ENCODE measurements at places on chromosomes 2 and 18. TPM values are rescaled to one million over a fixed set of nuclear protein-coding genes. Genes with fewer than 3 reads are reported as not detected.
A peak's percentile ranks its signal among the peaks of the same experiment; 100 is the strongest.

Gene MLPH
- not detected for total RNA-seq

Gene APLF
- 3.1 TPM for total RNA-seq

Gene PLCD4
- total RNA-seq, result 0.78 TPM

Gene POTEI
- not detected for total RNA-seq

Gene ID2
- total RNA-seq, result 182 TPM

Gene ZC3H6
- total RNA-seq, result 15.0 TPM

Gene TNS1
- 0.97 TPM for total RNA-seq

Gene GPR55
- total RNA-seq, result 1.6 TPM

Gene KCMF1
- 94.1 TPM for total RNA-seq

Gene MIB1
- total RNA-seq, result 40.8 TPM

Gene OSR1
- not detected for total RNA-seq

- DNase-seq, result no peak
Measured at GRCh38 chr2:195407783-195408182, 249.2 kb upstream of the SLC39A10 start.

DNA sequence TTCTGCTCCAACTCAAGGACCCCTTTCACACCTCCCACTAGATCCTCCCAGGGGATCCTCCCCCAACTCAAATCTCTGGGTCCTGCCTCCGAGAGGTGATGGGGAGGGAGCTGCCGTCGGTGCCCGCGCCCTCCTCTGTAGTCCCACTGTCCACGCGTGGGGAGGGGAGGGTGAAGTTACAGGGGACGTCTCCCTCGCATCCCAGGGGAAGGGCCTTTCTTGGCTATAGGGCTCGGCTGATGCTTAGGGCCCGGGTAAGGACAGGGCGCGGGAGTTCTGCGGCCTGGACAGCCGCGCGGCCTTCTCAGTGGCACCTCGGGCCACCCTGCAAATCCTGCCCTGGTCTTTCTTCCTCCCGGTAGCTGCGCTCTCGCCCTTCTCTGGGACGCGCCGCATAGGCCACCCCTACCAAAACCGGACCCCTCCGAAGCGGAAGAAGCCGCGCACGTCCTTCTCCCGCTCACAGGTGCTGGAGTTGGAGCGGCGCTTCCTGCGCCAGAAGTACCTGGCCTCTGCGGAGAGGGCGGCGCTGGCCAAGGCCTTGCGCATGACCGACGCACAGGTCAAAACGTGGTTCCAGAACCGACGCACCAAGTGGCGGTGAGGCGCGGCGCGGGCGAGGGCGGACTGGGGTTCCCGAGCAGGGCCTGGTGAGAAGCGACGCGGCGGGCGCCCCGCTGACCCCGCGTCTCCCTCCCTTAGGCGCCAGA, 1.2 kb downstream of the TLX2 start:
- no peak for DNase-seq

- no peak for DNase-seq
Measured at GRCh38 chr2:226553333-226553732, 246.3 kb downstream of the IRS1 start.

- no peak for DNase-seq
Measured at GRCh38 chr2:196329959-196330358, 158.6 kb upstream of the STK17B start.

DNA sequence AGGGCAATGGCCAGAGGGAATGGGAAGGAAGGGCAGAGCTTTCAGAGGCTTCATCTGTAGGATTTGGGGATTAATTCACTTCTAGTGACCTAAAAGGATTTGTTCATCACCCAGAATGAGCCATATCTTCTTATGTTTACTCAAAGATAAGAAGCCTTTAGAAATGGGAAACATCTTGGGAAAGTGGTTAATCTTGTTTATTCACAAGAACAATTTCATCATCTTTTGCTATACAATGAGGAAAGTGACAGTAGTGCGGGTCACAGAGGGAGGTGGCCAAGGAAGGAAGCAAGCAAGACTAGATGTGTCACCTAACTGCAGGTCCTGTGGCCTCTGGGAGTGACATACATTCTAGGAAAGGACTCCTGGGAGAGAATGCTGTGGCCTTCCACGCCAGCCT, 140.4 kb upstream of the ALPP start:
- peak; percentile 24 for DNase-seq

GRCh38 chr18:12238826-12239225, 15.3 kb upstream of the CIDEA start:
- no peak for DNase-seq

- no peak for DNase-seq
Measured at GRCh38 chr2:101496279-101496678, 21.4 kb upstream of the RFX8 start.

GRCh38 chr2:183079139-183079775, 710 bp downstream of the DUSP19 start:
- DNase-seq, result no peak

DNA sequence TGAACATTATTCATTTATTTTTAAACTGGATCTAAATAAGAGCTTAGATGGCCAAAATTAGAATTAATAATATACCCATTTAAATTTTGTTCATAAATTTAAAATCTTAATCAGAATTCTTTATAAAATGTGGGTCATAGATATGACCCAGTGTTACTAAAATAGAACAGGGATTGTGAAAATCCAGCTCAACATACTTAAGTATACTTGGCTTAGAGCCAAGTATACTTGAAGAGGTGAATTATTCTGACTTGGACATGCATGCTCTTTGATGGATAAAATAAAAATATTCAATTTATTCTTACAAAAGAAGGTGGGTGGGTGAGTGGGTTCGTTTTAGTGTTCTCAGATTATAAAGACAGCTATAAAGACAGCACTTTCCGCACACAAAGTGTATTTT, 70.7 kb downstream of the SPOPL start:
- DNase-seq, result no peak

- no peak for DNase-seq
Measured at GRCh38 chr2:54477896-54478295, 21.8 kb downstream of the SPTBN1 start.

DNA sequence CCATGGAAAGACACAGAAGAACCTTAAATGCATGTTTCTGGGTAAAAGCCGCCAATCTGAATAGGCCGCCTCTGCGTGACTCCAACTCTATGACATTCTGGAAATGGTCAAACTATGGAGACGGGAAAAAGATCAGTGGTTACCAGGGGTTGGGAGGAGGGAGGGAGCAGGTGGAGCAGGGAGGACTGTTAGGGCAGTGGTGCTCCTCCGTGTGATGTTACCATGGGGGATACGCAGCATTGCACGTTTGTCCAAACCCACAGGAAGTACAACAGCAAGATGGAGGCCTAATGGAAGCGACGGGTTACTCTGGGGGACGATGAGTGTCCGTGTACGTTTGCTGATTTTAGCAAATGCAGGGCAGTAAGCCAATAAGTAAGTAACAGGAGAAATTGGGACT, 17.2 kb downstream of the TMEM18 start:
- DNase-seq, result no peak

GRCh38 chr2:234483568-234484251, 13.2 kb downstream of the ARL4C start:
- DNase-seq, result peak; percentile 90

- DNase-seq, result no peak
Measured at GRCh38 chr2:86480105-86480504, 38.9 kb downstream of the KDM3A start.

- DNase-seq, result no peak
Measured at GRCh38 chr2:204110751-204111516, 174.4 kb downstream of the ICOS start.

DNA sequence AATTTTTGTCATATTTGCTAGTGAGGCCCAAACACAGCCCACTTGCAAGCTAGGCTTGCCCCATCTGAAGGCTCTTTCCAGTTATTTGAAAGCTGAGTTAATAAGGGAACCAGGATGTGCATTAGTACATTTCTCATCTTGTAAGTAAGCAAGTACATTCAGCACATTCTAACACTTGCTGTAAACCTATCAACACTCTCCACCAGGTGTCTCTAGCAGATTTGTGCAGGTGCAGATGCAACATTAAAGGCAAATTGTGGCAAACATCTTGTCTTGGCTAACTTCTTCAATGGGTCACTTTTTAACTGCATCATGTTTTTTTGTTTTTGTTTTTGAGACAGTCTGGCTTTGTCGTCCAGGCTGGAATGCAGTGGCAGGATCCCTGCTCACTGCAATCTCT, 25.3 kb upstream of the MFSD6 start:
- DNase-seq, result no peak

DNA sequence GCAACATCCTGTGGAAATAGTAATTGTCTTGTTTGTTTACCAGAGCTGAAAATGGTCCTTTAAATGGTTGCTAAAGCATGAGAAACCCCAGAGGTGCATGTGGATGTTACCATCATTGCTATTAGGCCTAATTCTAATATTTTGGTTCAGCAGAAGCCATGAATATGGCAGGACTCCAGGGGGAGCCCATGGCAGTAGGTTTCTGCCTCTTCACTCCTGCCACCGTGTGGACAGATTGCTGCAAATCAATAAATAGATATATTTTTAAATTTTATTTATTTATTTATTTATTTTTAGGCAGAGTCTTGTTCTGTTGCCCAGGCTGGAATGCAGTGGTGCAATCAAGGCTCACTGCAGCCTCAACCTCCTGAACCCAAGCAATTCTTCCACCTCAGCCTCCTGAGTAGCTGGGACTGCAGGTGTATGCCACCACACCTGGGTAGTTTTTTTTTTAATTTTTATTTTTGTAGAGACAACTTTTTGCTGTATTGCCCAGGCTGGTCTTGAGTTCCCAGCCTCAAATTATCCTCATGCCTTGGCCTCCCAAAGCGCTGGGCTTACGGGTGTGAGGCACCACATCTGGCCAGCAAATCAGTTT, 54.9 kb upstream of the CAPN13 start:
- peak; percentile 45 for DNase-seq

GRCh38 chr2:21069746-21070340, 26.0 kb upstream of the APOB start:
- DNase-seq, result no peak

- DNase-seq, result peak; percentile 21
Measured at GRCh38 chr2:119463136-119463535, 31.5 kb downstream of the TMEM37 start.

DNA sequence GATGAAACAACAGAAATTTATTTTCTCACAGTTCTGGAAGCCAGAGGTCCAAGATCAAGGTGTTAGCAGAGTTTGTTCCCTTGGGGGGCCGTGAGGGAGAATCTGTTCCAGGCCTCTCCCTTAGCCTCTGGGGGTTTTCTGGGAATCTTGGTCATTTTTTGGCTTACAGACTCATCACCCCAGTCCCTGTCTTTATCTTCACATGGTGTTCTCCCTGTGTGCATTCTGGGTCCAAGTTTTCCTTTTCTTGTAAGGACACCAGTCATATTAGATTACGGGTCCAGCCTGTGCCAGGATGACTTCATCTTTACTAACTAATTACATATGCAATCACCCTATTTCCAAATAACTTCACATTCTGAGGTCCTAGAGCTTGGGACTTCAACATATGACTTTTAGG, 292.5 kb upstream of the TRIB2 start:
- DNase-seq, result no peak

DNA sequence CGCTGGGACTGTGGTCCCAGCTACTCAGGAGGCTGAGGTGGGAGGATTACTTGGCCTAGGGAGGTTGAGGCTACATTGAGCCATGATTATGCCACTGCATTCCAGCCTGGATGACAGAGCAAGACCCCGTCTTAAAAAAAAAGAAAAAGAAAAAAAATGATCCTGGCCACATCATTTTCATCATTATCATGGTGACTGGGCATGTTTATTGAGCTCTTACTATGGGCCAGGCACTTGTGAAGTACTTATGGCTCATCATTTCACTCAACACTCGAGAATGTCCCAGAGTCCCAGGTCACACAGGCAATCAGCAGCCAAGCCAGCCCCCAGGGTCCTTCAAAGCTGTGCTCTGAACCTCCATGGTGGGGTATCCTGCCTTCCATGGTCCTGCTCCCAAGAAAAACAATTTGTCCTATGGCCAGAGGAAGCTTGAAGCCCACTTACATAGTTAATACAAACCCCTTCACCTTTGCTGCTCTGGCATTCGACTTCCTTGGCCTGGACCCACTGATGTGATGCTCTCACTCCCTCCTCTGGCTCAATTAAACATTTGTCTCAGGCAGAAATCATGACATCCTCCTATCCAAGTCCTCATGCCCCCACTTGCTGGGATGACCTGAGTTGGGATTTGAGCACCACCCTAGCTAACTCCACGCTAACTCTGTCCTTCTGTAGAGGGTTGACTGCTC, 3.8 kb upstream of the CNNM4 start:
- no peak for DNase-seq

DNA sequence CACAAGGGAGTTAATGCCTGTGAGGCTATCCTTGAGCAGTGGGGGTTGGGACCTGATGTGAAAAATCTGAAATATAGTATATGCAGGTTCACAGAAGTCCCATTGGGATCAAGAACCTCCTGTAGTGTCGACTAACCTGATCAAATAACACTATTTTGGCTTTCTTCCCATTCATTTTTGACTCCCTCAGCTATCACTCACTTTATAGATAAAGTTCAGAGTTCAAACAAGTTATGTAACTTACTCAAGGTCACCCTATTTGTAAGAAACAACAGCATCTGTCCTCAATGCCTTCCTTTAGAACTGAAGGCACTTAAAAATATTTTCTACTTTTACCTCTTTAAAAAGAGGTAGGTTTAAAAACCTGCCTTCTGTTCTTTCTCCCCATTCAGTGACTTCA, 341.6 kb downstream of the DPP10 start:
- no peak for DNase-seq

DNA sequence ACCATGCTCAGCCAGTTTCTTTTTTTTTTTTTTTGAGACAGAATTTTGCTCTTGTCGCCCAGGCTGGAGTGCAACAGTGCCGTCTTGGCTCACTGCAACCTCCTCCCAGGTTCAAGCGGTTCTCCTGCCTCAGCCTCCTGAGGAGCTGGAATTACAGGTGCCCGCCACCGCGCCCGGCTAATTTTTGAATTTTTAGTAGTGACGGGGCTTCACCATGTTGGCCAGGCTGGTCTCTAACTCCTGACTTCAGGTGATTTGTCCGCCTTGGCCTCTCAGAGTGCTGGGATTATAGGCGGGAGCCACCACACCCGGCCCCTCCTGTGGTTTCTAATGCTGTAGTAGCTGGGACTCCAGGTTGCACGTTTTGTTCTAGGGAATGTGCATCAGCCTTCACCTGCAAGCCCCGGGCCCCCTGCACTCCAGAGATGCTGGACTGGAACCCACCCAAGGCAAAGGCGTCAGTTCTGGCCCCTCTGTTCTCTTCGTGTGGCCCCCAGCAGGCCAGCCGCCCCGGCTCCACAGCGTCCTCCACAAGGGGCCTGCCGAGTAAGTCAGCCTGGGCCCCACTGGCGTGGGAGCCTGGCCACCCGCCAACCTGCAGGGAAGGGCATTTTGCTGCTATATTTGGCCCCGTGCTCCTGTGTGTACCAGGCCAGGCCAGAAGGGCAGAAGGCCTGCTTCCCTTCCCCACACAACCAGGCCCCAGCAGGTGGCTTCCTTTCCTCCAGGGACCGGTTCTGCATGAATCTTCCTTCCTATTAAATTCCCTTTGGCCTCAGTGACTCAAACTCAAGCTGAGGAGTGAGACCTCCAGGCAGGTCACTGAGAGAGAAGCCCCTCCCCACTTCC, 25.7 kb upstream of the B3GNT7 start:
- DNase-seq, result no peak

GRCh38 chr2:886072-887022, 64.3 kb upstream of the SNTG2 start:
- DNase-seq, result no peak

- no peak for DNase-seq
Measured at GRCh38 chr2:230821991-230822520, 42.7 kb upstream of the ITM2C start.

- no peak for DNase-seq
Measured at GRCh38 chr18:62289047-62289446, 36.1 kb upstream of the TNFRSF11A start.

- no peak for DNase-seq
Measured at GRCh38 chr2:17136231-17136630, 382.0 kb downstream of the RAD51AP2 start.
